Activated T-cell treated with anti-CD3 and anti-CD28 coated beads, Interleukin-2, amount 50 U/mL, for 72 hours (primary cell): ENCODE measurements at places on chromosomes 4 and X. TPM values are rescaled to one million over a fixed set of nuclear protein-coding genes. Genes with fewer than 3 reads are reported as not detected.

DNA sequence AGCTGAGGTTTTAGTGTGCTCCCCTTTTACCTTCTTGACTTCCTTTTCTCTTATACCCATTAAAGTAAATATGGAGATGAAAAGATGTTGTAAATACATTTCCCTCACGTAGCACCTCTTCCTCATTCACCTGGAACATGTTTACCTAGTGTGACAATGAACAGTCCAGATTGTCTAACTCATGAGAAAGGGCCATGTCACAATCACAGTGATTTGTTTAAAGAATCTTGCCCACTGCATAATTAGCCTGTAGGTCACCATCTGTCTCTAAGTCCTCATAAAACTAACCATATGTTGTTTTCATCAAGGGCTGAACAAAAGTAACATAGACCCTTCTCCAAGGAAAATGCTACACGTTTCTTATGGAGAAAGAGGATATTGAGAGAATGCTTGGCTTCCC lies 85.7 kb downstream of the TSPAN5 start:
- H3K36me3 ChIP-seq = no peaks in the 10 kb centered on the region
- no peaks in the 10 kb centered on the region for H3K27me3 ChIP-seq
- DNase-seq = no peak
- no peak overlapping the region for H3K27ac ChIP-seq
- no peak overlapping the region for H3K4me3 ChIP-seq

GRCh38 chrX:69546417-69546816 lies 42.3 kb downstream of the NALF2 start:
- H3K27me3 ChIP-seq = peaks cover 46% of the 10 kb centered on the region
- no peaks in the 10 kb centered on the region for H3K36me3 ChIP-seq
- H3K4me1 ChIP-seq = no peaks in the 10 kb centered on the region
- H3K27ac ChIP-seq = no peak overlapping the region
- DNase-seq = no peak

- H3K27ac ChIP-seq = no peak overlapping the region
- H3K4me1 ChIP-seq = no peaks in the 10 kb centered on the region
- no peaks in the 10 kb centered on the region for H3K27me3 ChIP-seq
- no peaks in the 10 kb centered on the region for H3K36me3 ChIP-seq
- no peak overlapping the region for H3K4me3 ChIP-seq
- no peak for DNase-seq
These were observed 1833.2 kb upstream of the PCDH7 start for GRCh38 chr4:28886934-28887333.

GRCh38 chrX:86910602-86911311 lies 606.8 kb upstream of the KLHL4 start:
- no peaks in the 10 kb centered on the region for H3K36me3 ChIP-seq
- H3K4me1 ChIP-seq = no peaks in the 10 kb centered on the region
- H3K4me3 ChIP-seq = no peak overlapping the region
- no peaks in the 10 kb centered on the region for H3K27me3 ChIP-seq

DNA sequence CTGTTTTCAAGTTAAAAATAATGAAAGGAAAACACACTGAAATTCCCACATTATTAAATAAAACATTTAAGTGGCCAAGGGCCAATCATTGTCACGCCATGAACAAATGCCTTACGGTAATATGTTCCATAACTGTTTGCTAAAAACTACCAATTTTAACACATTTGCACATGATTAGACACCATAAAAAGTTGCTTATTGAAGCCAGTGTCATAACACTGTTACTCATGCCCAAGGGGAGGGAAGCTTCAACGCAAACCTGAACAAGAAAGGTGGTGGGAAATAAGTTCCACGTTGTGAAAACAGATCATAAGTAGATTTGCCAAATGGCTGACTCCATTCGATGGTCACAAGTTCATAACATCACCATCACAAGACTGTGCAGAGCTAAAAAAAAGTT lies 739.3 kb upstream of the FAM241A start:
- no peaks in the 10 kb centered on the region for H3K27me3 ChIP-seq
- no peak for DNase-seq
- no peaks in the 10 kb centered on the region for H3K4me1 ChIP-seq
- no peak overlapping the region for H3K27ac ChIP-seq

The EMCN gene
- not detected for total RNA-seq
